Mucosa of gallbladder (tissue), 1 donor: ENCODE measurements at places on chromosomes 7 and 10.

DNA sequence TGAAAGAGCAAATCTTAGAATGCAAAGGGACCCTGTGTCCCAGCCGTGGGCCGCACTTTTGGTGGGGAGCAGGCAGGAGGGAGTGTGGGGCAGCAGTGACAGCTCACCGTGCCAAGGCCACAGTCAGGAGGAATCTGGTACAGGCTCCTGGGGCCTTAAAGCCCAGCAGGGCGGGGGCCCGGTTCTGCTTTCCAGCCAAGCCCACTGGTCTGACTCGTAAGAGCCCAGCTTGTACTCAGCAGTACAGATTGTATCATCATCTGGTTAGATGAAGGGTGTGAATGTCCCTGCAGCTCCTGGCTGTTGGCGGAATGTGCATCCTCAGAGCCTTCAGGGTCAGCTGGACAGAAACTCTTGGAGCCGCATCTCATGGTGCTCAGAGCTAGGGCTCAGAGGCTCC lies 30.5 kb upstream of the TRIM8 start:
- no peak for DNase-seq

DNA sequence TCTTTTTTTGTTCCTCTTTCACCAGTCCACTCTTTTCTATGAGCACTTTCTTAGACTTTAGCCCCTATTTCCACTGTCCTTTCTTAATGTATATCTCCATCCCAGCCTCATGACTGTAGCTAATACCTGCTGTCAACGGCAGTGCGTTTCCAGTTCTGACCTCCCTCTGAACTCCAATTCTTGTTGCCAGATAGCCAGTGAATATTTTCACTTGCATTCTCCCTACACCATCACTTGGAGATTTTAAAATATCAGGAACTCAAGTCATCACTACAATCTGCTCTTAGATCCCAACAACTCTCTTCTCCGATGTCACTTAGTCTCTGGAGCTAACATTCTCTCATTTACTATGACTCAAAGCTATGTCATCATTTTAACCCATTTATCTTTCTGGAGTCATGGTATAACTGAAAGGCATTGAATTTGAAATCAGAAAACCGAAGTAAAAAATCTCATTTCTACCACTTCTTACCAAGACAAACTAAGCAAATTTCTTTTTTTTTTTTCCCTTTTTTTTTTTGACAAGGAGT lies 5.1 kb upstream of the SLC16A12 start:
- DNase-seq: no peak

- DNase-seq: no peak
Measured at GRCh38 chr10:18608596-18608995, 42.8 kb downstream of the NSUN6 start.

DNA sequence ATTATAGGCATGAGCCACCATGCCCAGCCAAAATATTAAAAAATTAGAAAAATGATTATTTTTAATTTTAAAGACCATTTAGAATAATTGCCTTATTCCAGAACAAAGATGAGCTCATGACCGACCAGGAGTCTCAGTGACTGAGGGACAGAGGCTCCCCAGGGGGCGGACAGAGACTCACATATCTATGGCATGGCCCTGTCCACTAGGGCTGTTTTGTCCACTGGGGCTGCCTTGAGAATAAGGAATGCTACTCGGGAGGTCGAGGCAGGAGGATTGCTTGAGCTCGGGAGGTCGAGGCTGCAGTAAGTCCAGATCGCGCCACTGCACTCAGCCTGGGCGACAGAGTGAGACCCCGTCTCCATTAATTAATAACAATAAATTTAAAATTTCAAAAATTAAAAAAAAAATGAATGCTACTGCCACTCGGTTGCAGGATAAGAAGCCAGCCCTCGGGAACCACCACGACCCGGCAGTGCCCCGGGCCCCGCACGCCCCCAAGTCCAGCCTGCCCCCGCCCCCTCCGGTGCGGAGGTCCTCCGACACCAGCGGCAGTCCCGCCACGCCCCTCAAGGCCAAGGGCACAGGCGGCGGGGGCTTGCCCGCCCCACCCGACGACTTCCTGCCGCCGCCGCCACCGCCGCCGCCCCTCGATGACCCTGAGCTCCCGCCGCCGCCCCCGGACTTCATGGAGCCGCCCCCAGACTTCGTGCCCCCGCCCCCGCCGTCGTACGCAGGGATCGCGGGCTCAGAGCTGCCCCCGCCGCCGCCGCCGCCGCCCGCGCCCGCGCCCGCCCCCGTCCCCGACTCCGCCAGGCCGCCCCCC lies 128.6 kb downstream of the APBB1IP start:
- DNase-seq: no peak

DNA sequence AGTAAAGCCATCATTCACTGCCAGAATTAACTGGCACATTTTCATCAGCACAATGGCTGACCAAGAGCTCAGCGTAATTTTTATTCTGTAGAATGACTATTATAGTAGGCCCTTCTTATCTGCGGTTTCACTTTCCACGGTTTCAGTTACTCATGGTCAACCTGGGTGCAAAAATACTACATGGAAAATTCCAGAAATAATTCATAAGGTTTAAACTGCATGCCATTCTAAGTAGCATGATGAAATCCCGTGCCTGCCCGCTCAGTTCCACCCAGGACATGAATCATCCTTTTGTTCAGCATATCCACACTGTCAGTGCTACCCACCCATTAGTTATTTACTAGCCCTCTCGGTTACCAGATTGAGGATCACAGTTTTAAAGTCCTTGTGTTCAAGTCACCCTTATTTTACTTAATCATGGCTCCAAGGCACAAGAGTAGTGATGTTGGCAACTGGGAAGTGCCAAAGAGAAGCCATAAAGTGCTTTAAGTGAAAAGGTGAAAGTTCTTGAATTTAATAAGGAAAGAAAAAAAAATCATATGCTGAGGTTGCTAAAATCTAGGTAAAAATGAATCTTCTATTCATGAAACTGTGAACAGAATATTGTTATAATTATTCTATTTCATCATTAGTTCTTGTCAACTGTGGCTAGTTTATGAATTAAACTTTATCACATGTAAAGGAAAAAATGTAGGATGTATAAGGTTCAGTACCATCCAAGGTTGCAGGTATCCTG lies 204.9 kb downstream of the DOCK4 start:
- no peak for DNase-seq

GRCh38 chr10:3784510-3785250 lies at the start of gene KLF6:
Gene KLF6, minus strand, starts transcription at chr10:3785209. Its CDS starts 195 bp downstream, at chr10:3785014.
- no peak for DNase-seq

- DNase-seq: no peak
Measured at GRCh38 chr10:78170026-78170475, 136.4 kb downstream of the RPS24 start.

DNA sequence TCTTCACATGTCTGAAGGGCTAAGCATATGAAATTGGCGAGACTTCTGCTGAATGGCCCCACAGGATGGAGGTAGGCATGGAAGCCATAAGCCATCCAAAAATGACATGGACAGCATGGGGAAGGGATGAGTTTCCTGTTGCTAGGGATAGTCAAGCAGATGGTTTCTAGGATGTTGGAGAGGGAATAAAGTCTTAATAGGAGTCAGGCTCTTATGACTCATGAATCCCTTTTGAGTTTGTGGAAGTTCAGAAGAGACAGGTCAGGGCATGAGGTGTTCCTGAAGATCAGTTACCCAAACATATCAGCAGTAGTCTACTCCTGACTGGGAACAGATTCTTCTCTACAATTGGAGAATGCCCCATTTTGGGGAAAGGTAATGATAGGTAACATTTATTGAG lies 243.9 kb downstream of the REEP3 start:
- DNase-seq: no peak

- DNase-seq: no peak
Measured at GRCh38 chr10:74690393-74690792, 136.0 kb upstream of the KAT6B start.

- DNase-seq: no peak
Measured at GRCh38 chr10:118041316-118041715, 5.4 kb downstream of the RAB11FIP2 start.

GRCh38 chr10:118501637-118502440 lies 93.6 kb downstream of the PRLHR start:
- DNase-seq: peak; percentile 29

DNA sequence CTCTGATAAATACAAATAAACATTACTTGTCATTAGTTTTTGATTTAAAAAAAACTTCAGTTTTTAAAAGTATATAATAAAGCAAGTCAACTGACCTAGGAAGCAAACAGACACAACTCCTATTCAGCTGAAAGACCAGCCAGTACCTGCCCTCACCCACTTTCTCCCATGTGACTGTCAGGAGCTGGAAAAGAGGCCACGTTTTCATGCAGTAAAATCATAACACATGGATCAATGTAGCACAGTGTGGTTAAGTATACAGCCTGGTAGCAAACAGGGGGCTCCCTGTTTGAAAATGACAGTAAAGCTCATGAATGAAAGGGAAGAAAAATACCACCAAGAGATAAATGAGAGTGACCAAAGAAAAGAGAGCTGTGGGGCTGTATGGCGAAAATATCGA lies 21.6 kb downstream of the KIN start:
- DNase-seq: no peak

DNA sequence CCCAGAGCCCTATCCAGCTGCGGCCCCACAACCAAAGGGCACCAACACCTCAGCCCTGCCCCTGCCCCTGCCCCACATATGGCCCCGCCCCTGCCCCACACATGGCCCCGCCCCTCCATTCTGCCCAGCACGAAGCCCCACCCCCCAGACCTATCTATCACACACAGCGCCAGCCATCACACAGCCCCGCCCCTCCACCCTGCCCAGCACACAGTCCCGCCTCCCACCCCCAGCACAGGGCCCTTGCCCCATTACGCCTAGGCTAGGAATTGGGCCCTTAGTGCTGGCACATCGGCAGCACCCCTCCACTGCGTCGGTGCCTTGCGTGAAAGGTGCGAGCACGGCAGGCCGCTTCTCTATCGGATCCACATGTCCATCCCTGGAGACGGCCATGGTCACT lies 126.8 kb downstream of the MAD1L1 start:
- no peak for DNase-seq

DNA sequence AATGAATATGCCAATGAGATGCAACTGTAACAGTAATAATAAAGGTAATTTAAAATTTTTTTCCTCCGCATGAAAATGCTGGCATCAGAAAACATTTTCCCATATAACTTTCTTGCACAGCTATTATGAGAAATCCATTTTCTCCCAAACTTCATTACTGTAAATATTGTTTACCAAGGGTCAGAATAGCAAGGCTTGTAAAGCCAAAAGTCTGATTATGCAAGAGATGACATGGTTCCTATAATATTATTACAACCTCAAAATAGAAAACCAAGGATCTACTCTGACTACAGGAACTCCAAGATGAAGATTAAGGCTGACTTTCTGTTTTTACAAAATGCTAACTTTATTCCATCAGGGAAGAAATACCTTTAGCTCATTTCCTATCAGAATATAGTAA lies 162.7 kb upstream of the CDK1 start:
- DNase-seq: no peak

- DNase-seq: no peak
Measured at GRCh38 chr7:93314449-93314848, 82.3 kb downstream of the VPS50 start.

- DNase-seq: no peak
Measured at GRCh38 chr7:98211221-98211675, at the start of gene BHLHA15. Gene BHLHA15, plus strand, starts transcription at chr7:98211439. Its CDS starts 871 bp downstream, at chr7:98212310.

DNA sequence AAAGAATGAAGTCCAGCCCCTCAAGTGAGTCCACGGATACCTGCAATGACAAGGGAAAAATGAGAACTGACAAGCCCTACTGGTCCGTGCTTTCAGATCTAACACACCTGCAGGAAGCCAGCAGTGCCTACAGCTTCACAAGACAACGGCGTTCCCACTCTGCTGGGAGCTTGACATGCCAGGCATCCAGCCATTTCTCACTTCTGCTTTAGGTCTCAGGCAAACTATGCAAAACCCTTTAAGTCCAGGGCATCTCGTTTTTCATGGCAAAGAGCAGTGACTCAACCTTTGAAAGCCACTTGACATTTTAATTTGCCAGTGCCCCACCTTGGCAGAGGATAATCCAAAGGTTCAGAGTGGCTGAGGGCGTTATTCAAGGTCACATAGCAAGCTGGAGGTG lies 49.1 kb upstream of the GPAM start:
- no peak for DNase-seq

- DNase-seq: no peak
Measured at GRCh38 chr10:3006093-3006492, 61.3 kb upstream of the PFKP start.

GRCh38 chr10:60570896-60571295 lies 181.2 kb upstream of the ANK3 start:
- DNase-seq: no peak

DNA sequence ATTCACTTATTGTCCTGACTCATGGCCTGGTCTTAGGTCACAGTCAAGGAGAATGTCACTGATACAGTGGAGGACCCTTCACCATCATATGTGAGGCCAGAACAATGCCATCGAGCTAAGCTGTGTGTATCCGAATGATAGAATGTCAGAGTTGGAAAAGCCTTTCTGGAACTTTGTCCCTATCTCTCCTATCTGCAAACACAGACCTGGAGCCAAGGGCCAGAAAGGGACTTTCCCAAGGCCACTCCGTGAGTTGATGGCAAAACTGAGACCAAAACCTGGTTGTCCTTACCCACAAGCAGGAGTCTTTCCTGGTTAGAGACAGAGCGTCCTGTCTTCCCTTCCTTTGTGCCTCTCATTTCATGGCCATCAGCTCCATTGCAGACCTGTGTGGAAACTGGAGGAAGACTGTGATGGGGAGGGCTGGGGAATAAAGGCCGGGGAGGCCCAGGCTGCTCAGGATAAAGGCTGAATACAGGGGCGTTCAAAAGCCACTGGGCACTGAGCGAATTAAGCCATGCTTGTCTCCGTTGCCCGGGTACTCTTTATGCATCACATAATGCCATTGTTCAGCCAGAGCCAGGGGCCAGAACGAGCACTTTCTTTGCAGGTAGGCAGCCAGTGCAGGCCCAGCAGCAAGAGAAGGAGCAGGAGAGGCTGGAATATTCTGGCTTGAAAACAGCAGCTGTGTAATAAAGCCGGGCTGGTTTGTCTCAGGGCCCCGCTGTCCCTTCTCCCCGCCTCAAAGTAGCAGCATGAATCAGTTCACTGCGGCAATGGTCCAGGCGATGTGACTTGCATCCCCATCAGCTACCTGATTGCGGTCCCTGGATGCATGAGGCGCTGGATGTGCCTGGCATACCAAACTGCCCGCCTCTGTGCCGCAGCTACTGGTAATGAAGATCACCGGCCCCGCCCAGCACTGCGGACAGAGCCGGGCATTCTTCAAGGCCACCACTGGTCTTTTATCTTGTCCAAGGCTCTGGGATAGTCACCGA lies 143.0 kb downstream of the RPS24 start:
- no peak for DNase-seq

DNA sequence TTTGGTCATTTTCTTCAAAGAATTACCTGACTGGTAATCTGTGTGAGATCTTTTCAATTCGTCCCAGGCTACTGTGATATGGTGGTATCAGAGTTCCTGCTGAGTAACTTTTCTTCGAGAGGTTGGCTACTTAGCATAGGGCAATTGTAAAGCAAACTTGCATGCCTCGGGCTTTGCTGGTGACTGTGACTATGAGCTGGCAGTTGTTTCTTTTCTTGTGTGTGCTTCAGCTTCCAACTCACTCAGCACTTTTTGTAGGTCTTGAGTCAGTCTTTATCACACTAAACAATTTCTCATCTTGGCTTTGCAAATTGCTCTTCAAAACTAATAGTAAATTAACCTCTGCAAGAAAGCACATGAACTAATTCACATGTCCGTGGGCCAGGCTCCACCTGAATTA lies 44.3 kb downstream of the PRR15 start:
- no peak for DNase-seq

- DNase-seq: no peak
Measured at GRCh38 chr7:155512246-155512887, 34.0 kb downstream of the CNPY1 start.
